Sigmoid colon (tissue), 7 donors: ENCODE measurements at places on chromosomes 2 and 18. TPM values are rescaled to one million over a fixed set of nuclear protein-coding genes. Genes with fewer than 3 reads are reported as not detected.

- no peaks in the 10 kb centered on the region for H3K36me3 ChIP-seq
- peak; percentile 69 for DNase-seq
- no peaks in the 10 kb centered on the region for H3K27me3 ChIP-seq
- no peak overlapping the region for H3K4me3 ChIP-seq
These were observed 27.5 kb downstream of the ZNF516 start for GRCh38 chr18:76467371-76468190.

GRCh38 chr2:60602388-60602787, 48.9 kb upstream of the BCL11A start:
- H3K27me3 ChIP-seq, result no peaks in the 10 kb centered on the region
- no peak for DNase-seq
- H3K36me3 ChIP-seq, result no peaks in the 10 kb centered on the region

DNA sequence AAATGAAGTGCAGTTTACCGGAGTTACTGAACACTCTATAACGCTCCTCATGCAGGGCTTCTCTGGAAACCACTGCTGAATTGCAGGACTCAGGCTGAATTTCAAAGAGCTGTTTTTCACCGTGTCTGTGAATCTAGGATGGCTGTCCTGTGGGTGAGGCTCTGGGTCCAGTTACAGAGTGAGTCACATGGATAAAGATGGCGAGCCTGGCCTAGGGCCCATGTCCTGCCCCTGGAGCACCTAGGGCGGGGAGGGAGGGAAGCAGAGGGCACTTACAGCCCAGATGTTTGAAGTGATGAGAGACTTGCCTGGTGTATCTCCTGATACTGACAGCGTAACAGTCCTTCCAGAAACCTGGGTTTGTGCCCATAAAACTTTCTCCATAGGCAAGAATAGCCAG, 583.0 kb downstream of the IRS1 start:
- H3K4me1 ChIP-seq, result peaks cover 10% of the 10 kb centered on the region
- no peaks in the 10 kb centered on the region for H3K36me3 ChIP-seq
- H3K4me3 ChIP-seq, result no peak overlapping the region
- DNase-seq, result peak; percentile 58
- H3K27ac ChIP-seq, result no peak overlapping the region

DNA sequence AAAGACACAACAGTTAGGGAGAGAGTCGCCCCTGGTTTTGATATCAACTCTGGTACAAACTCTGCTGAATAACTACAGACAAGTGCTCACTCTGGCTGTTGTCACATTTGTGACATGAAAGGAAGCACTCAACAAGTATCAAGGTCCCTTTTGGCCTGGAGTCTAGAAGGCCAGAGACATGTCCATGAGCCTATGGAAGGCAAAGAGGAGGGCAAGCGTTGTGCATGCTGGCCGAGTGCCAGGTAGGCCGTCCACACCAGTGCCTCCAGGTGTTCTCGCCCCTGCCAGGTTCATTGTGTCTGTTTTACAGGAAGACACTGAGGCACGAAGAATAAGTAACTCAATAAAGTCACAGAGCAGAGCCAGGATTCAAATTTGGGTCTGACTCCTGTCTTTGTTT, 21.1 kb downstream of the ILKAP start:
- H3K27ac ChIP-seq, result no peak overlapping the region
- peaks cover 77% of the 10 kb centered on the region for H3K36me3 ChIP-seq
- no peak overlapping the region for H3K4me3 ChIP-seq
- DNase-seq, result no peak
- H3K27me3 ChIP-seq, result no peaks in the 10 kb centered on the region
- no peaks in the 10 kb centered on the region for H3K4me1 ChIP-seq

DNA sequence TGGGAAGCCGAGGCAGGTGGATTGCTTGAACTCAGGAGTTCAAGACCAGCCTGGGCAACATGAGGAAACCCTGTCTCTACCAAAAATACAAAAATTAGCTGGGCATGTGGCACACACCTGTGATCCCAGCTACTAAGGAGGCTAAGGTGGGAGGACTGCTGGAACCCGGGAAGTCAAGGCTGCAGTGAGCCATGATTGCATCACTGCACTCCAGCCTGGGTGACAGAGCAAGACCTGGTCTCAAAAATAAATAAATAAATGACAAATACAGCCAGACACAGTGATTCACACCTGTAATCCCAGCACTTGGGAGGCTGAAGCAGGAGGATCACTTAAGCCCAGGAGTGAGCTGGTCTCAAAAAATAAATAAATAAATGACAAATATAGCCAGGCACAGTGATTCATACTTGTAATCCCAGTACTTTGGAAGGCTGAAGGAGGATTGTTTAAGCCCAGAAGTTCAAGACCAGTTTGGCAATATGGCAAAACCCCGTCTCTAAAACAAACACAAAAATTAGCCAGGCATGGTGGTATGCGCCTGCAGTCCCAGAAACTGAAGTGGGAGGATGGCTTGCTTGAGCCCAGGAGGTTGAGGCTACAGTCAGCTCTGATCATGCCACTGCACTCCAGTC, 6.2 kb downstream of the KANSL3 start:
- no peak overlapping the region for H3K27ac ChIP-seq
- H3K27me3 ChIP-seq, result no peaks in the 10 kb centered on the region
- DNase-seq, result no peak
- H3K4me1 ChIP-seq, result peaks cover 59% of the 10 kb centered on the region

GRCh38 chr2:85680707-85681371, 12.8 kb upstream of the SFTPB start:
- peak; percentile 41 for DNase-seq
- no peaks in the 10 kb centered on the region for H3K4me1 ChIP-seq
- H3K27me3 ChIP-seq, result no peaks in the 10 kb centered on the region
- peak overlapping the region; percentile 50 for H3K27ac ChIP-seq
- no peaks in the 10 kb centered on the region for H3K36me3 ChIP-seq

DNA sequence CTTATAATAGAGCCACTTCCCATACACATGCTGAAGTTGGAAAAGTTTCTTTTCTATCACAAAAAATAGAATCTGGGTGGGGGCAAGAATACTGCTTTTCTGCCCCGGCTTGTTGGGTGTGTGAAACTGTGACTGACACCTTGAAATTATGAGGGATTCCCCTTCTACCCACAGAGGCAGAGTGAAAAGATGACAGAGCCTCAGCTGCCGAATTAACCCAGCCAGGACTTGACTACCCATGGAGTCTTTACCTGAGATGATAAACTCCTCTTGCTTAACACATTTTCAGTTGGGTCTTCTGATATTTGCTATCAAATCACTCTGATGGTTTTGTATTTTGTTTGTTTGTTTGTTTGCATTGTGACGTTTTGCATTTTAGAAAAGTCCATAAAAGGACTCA, 66.0 kb upstream of the PMAIP1 start:
- no peak for DNase-seq
- no peaks in the 10 kb centered on the region for H3K27me3 ChIP-seq
- no peaks in the 10 kb centered on the region for H3K36me3 ChIP-seq
- no peak overlapping the region for H3K27ac ChIP-seq
- H3K4me1 ChIP-seq, result no peaks in the 10 kb centered on the region

DNA sequence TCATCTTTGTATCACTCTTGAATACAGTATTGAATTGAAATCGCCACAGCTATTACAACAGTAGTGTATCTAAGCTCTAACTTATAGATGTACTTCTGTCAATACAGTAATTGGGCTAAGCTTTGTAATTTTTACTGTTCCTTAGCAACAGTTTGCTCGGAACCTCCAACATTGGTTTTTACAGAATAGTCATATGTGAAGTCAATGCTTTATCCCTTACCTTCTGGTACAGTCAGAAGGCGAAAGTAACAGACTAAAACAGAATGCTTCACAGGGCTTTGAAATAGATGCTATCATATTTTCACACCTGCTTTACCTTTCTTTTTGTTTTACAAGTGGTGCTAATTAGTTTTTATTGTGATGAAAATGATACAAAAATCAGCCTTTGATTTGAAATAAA, 46.9 kb upstream of the CYP20A1 start:
- no peak overlapping the region for H3K27ac ChIP-seq
- H3K27me3 ChIP-seq, result no peaks in the 10 kb centered on the region
- H3K4me3 ChIP-seq, result no peak overlapping the region
- no peak for DNase-seq
- no peaks in the 10 kb centered on the region for H3K4me1 ChIP-seq

DNA sequence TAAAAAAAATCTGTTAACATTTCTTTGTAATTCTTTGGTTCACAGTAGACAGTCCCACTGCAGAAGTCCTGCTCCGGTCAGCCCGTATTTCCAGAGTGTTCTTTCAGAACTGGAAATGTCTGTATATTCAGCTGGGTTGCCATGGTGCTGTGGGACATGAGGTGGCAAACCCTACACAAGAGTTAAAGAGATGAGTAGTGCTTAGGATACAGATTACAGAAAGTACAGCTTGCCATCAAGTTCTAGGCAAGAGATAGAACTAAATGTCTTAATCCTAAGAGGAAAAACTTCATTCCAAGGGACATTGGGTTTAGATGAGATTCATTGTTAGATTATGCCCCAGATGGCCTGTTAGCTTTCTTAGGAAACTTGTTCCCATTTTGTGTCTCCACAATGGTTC, 60.1 kb downstream of the FMNL2 start:
- no peaks in the 10 kb centered on the region for H3K4me1 ChIP-seq
- H3K27ac ChIP-seq, result peak overlapping the region; percentile 59
- H3K36me3 ChIP-seq, result no peaks in the 10 kb centered on the region
- no peak overlapping the region for H3K4me3 ChIP-seq

DNA sequence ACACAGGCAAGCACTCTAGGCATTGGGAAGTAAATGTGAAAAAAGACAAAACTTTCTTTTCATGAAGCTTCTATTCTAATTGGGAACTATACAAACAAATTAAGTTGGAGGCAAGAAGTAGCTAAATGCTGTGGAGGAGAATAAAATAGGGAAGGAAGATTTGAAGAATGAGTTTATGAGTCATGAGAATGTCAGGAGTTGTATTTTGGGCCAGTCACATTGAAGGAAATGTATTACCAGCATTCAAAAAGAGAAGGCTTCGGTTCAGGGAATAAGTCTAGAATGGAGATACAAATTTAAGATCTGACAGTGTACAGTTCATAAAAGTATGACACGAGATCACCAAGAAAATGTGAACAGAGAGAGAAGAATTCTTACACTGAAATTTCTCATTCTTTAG, 666.5 kb downstream of the ADCYAP1 start:
- H3K4me1 ChIP-seq, result no peaks in the 10 kb centered on the region
- no peak overlapping the region for H3K4me3 ChIP-seq
- no peak for DNase-seq

DNA sequence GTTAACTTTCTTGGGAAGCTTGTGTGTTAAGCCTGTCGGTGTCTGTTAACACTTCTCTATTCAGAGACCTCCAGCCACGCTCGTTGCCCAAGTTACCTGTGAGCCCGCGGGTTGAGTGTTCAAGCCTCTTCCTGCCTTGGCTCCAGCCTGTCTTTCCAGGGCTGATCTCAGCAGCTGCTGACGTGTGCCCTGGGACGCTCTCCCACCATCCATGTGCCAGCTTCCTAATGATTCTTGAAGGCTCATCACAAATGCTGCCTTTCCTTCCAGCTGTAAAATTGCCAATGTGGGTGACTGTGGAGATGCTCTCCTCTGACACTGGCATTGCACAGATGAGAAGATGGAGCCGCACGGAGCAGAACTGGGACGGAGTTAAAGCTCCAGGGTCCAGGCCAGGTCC, 6.1 kb downstream of the RNF144A start:
- no peaks in the 10 kb centered on the region for H3K36me3 ChIP-seq
- H3K4me3 ChIP-seq, result no peak overlapping the region
- H3K27ac ChIP-seq, result no peak overlapping the region
- no peak for DNase-seq

DNA sequence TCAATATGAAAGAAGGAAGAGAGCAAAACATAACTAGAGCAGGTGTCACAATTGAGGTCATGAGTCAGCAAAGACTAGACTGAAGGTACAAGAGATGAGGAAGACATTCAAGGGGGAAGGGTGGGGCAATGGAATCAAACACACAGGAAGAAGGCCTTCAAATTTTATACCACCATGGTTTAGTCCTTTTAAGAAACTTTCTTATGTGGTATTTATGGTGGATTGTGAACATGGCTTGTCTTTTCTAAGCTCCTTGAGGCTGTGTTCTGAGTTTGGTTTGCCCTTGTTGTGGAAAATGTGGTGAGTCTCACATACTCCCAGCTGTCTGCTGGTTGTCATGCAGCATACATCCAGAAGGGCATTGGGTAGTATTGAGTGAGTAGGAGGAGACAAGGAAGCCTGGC, 62.1 kb downstream of the NABP1 start:
- DNase-seq, result no peak
- no peaks in the 10 kb centered on the region for H3K36me3 ChIP-seq
- H3K4me1 ChIP-seq, result no peaks in the 10 kb centered on the region
- H3K4me3 ChIP-seq, result no peak overlapping the region
- H3K27ac ChIP-seq, result no peak overlapping the region

GRCh38 chr2:132844585-132844984, 174.6 kb upstream of the LYPD1 start:
- H3K4me3 ChIP-seq, result no peak overlapping the region
- no peaks in the 10 kb centered on the region for H3K27me3 ChIP-seq
- H3K36me3 ChIP-seq, result no peaks in the 10 kb centered on the region
- H3K27ac ChIP-seq, result no peak overlapping the region
- no peak for DNase-seq

DNA sequence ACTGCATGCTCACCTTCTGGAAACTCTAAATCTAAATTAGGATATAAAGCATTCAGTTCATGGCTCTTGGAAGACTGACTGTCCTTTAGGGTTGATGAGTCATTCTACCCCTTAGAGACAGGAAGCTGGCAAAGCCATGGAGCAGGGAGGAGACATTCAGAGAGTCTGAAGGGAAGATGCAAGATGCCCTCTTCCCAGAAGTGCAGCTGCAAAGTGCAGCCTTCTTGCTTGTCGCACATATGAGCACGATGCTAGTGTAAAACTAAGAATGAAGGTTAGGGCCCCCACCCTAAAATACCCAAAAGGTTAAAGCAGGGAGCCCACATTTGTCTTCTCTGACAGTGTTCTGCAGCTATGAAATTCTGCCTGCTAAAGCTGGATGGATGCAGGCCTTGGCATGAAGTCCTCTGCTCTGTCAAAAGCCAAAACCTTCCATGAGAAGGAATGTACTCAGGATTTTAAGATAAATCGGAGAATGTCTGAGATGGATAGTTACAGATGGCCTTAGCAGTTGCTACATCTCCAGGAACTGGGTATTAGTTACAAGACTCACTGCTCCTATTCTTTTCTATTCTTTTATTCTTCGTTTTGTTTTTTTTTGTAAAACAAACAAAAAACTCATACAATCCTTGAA, 89.7 kb downstream of the POLE4 start:
- peak overlapping the region; percentile 33 for H3K27ac ChIP-seq
- no peak overlapping the region for H3K4me3 ChIP-seq
- DNase-seq, result no peak
- H3K36me3 ChIP-seq, result no peaks in the 10 kb centered on the region

GRCh38 chr2:237222178-237222577, 136.5 kb downstream of the COPS8 start:
- no peaks in the 10 kb centered on the region for H3K36me3 ChIP-seq
- no peak overlapping the region for H3K27ac ChIP-seq
- H3K4me1 ChIP-seq, result no peaks in the 10 kb centered on the region
- no peak for DNase-seq

NEMP2 gene
- 2.4 TPM for polyA plus RNA-seq

GALR1 gene
- not detected for polyA plus RNA-seq

DTYMK gene
- 53.0 TPM for polyA plus RNA-seq

LAMA1 gene
- 7.2 TPM for polyA plus RNA-seq

SLC4A5 gene
- 0.23 TPM for polyA plus RNA-seq

CHRND gene
- polyA plus RNA-seq, result not detected

DSC2 gene
- 17.1 TPM for polyA plus RNA-seq

SCN2A gene
- not detected for polyA plus RNA-seq

MDH1B gene
- not detected for polyA plus RNA-seq

UCN gene
- not detected for polyA plus RNA-seq

FRZB gene
- polyA plus RNA-seq, result 10.2 TPM

ITPRIPL1 gene
- polyA plus RNA-seq, result 0.23 TPM

IGFBP5 gene
- 36.0 TPM for polyA plus RNA-seq

MC5R gene
- not detected for polyA plus RNA-seq
